ENCODE measurements at places on chromosomes 5 and 9.

GRCh38 chr5:122789461-122790171 lies 14.7 kb downstream of the SNX2 start:
- DNase-seq, result no peak

- no peak for DNase-seq
Observed at GRCh38 chr5:17336054-17336453, 118.6 kb downstream of the BASP1 start.

- DNase-seq, result no peak
Observed at GRCh38 chr9:36818242-36818938, 215.7 kb downstream of the PAX5 start.

DNA sequence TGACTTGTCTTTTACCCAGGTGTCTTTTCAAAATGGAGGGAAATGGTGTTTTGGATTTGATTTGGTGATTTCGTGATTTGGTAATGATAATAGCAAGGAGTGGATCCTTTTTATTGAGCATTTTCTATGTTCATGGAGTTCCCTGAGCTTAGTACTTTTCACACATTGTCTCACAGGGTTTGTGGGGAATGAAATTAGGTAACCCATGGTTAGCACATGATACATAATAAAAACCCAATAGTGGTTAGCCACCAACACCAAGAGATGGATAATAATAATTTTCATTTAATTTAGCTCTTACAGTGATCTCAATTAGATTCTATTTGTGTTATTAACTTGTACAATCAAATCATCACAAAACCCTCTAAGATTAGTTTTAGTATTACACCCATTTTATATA lies 65.4 kb downstream of the ARHGAP26 start:
- no peak for DNase-seq

DNA sequence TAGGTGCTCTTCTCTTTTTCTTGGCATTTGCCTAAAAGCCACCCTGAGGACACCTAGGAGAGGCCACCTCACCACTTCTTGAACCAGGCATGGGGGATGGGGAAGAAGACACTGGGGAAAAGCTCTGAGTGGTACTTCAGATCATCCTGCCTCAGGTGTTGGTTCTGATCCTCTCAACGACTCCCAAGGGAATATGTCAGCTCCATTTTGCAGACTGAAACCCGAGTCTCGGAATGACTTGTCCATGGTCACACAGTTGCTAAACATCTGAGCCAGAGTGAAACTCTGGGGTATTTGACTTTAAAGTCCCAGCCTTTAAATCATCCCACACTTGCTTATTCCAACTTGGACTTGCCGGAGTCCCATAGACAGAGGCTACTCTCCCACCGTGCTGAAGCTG lies 120.6 kb upstream of the GABRP start:
- no peak for DNase-seq

DNA sequence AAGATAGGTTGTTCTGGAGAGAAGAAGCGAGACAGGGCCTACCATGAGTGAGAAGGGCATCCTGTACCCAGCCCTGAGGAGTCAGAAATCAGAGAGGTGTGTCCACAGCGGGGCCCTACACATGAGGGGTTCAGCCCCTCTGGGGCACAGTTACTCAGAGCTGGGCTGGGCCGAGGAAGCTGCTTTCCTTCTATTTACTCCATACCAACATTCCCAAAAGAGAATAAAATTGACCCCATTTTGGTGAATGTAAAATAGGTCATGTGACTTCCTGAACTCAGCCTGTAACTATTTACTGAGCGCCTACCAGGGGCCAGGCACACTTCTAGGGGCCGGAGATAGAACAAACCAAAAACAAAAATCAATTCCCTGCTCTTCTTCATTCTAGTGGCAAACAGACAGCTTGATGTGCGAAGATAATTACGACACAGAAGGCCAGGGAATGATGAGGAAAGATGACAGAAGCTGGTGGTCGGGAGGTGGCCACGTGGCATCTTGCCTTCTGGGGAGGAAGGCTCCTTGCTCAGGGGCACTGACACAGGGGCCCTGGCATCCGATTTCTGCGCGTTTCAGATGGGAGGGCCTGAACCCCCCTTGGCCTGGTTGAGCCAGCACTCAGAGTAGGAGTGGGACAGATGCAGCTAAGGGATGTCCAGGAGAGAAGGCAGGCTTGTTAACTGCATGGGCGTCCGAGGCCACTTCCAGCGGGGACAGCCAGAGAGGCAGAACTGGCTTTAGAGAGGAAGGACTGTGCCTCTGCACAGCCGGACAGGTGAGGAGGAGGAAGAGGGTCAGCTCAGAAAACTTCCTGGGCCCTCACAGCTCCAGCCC lies 121.8 kb downstream of the NSG2 start:
- no peak for DNase-seq

- DNase-seq, result no peak
Observed at GRCh38 chr9:110337727-110338126, at the start of gene TXNDC8. Gene TXNDC8 (minus strand): TSS chr9:110337863.

DNA sequence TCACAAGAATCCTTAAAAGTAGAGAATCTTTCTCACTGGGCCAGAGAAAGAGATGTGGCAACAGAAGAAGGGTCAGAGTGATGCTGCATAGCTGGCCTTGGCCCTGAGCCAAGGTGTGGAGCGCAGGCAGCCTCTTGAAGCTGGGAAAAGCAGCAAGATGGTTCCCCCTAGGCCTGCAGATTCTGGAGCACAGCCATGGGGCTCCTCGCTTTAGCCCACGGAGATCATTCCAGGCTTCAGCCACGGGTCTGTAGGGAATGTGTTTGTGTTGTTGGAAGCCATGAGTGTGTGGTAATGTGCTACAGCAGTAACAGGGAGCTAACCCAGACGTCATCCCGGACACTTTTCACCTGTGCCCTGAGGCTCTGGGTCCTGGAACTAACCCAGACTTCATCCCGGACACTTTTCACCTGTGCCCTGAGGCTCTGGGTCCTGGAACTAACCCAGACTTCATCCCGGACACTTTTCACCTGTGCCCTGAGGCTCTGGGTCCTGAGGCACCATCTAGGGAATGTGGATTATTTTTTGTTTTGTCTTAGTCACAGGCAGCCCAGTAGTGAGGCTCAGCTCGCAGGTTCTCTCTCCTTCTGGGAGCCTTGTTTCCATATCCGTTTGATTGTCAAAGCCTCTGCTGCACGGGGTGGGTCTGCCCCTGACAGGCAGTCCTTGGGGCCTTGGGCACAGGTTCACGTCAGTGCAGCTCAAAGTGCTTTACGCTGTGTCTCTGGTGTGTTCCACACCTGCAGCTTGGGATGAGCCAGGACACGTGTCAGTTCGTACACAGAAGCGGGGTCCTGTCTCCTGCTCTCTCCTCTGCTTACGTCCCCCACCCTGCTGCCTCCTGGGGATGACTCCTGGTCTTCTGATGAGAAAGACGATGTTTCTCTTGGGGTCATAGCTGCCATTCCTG lies 56.3 kb upstream of the EXOC3 start:
- no peak for DNase-seq

All from DMS 273 treated with DMSO at 0.1 percent for 48 hours (cell line).